ENCODE measurements at places on chromosomes 6 and 20. TPM values are rescaled to one million over a fixed set of nuclear protein-coding genes. Genes with fewer than 3 reads are reported as not detected.
A peak's percentile ranks its signal among the peaks of the same experiment; 100 is the strongest.

GRCh38 chr6:160167604-160168399 is 46.2 kb downstream of the SLC22A1 start:
- no peak for DNase-seq
- no peak overlapping the region for H3K27ac ChIP-seq
- H3K4me3 ChIP-seq = no peak overlapping the region
- no peaks in the 10 kb centered on the region for H3K36me3 ChIP-seq
- H3K27me3 ChIP-seq = peaks cover 7% of the 10 kb centered on the region
- no peaks in the 10 kb centered on the region for H3K4me1 ChIP-seq

Gene TGM3
- not detected for total RNA-seq

Gene CPNE5
- 1.2 TPM for total RNA-seq

Gene BPIFB1
- not detected for total RNA-seq

Gene MYT1
- 0.44 TPM for total RNA-seq

- peaks cover 3% of the 10 kb centered on the region for H3K4me1 ChIP-seq
- no peak for DNase-seq
- no peaks in the 10 kb centered on the region for H3K36me3 ChIP-seq
- H3K4me3 ChIP-seq = no peak overlapping the region
These were observed 81.2 kb downstream of the SLC23A2 start for GRCh38 chr20:4920131-4920530.

Gene SLC13A3
- not detected for total RNA-seq

GRCh38 chr6:96939007-96939805 is 14.7 kb downstream of the KLHL32 start:
- H3K36me3 ChIP-seq = peaks cover 2% of the 10 kb centered on the region
- no peaks in the 10 kb centered on the region for H3K27me3 ChIP-seq
- no peak overlapping the region for H3K4me3 ChIP-seq
- DNase-seq = peak; percentile 9

Gene POPDC3
- total RNA-seq = not detected

DNA sequence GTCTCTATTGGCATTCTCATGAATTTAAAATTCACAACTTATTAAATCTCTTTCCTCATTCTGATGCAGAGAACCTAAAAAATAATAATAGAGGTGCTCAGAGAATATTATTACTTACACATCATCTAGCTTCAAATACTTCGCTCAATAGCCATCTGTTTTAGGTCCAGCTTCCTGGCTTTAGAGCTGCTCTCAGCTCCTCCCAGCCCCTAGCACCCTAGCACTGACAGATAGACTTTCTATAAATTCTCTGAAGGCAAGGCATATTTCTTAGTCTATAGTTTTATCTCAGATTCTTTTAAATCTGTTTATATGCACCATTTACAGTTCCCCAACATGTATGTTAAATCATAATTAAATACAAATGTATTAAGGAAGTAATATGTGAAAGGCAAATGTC is 281.3 kb downstream of the PTPRK start:
- no peaks in the 10 kb centered on the region for H3K27me3 ChIP-seq
- no peaks in the 10 kb centered on the region for H3K36me3 ChIP-seq
- H3K27ac ChIP-seq = no peak overlapping the region
- no peak for DNase-seq

- H3K27ac ChIP-seq = no peak overlapping the region
- H3K27me3 ChIP-seq = no peaks in the 10 kb centered on the region
- H3K4me1 ChIP-seq = no peaks in the 10 kb centered on the region
- no peak for DNase-seq
These were observed 111.2 kb upstream of the PTPN1 start for GRCh38 chr20:50398821-50399554.

GRCh38 chr6:134642279-134642678 is 307.6 kb downstream of the ALDH8A1 start:
- no peak overlapping the region for H3K27ac ChIP-seq
- no peak for DNase-seq
- H3K36me3 ChIP-seq = no peaks in the 10 kb centered on the region
- peaks cover 20% of the 10 kb centered on the region for H3K4me1 ChIP-seq

GRCh38 chr6:129645106-129645829 is 64.7 kb downstream of the ARHGAP18 start:
- no peak overlapping the region for H3K4me3 ChIP-seq
- no peak overlapping the region for H3K27ac ChIP-seq
- no peak for DNase-seq
- H3K36me3 ChIP-seq = no peaks in the 10 kb centered on the region
- H3K27me3 ChIP-seq = no peaks in the 10 kb centered on the region

Gene BACH2
- total RNA-seq = 78.0 TPM

Gene CSNK2B
- total RNA-seq = 307 TPM

GRCh38 chr20:8633366-8633765 is 435.5 kb upstream of the PLCB4 start:
- no peak overlapping the region for H3K4me3 ChIP-seq
- H3K4me1 ChIP-seq = no peaks in the 10 kb centered on the region
- H3K27me3 ChIP-seq = peaks cover 3% of the 10 kb centered on the region
- no peak overlapping the region for H3K27ac ChIP-seq
- H3K36me3 ChIP-seq = no peaks in the 10 kb centered on the region

Gene PSMG4
- total RNA-seq = 38.1 TPM

- H3K27ac ChIP-seq = no peak overlapping the region
- H3K4me3 ChIP-seq = no peak overlapping the region
- no peaks in the 10 kb centered on the region for H3K27me3 ChIP-seq
- no peak for DNase-seq
- H3K4me1 ChIP-seq = no peaks in the 10 kb centered on the region
- peaks cover 9% of the 10 kb centered on the region for H3K36me3 ChIP-seq
These were observed 56.7 kb upstream of the TMEM181 start for GRCh38 chr6:158503222-158503621.

DNA sequence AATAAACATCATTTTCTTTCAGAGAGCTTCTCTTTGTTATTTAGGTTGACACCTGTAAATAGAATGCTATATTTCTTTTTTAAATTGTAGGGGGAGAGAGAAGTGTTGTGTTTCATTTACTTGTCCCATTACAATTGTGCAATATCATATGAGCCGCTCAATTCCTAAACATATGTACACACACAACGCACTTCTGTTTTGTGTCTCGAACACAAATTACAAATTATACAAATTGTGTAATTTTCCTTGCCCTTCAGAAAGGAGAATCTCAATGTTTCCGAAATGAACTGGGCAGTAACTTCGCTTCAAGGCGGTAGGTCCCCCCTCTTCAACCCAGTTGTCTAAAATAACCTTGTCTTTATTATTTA is 2.6 kb upstream of the ABT1 start:
- no peak overlapping the region for H3K27ac ChIP-seq
- DNase-seq = no peak
- no peak overlapping the region for H3K4me3 ChIP-seq
- H3K36me3 ChIP-seq = peaks cover 15% of the 10 kb centered on the region
- peaks cover 19% of the 10 kb centered on the region for H3K4me1 ChIP-seq
- peaks cover 30% of the 10 kb centered on the region for H3K27me3 ChIP-seq

DNA sequence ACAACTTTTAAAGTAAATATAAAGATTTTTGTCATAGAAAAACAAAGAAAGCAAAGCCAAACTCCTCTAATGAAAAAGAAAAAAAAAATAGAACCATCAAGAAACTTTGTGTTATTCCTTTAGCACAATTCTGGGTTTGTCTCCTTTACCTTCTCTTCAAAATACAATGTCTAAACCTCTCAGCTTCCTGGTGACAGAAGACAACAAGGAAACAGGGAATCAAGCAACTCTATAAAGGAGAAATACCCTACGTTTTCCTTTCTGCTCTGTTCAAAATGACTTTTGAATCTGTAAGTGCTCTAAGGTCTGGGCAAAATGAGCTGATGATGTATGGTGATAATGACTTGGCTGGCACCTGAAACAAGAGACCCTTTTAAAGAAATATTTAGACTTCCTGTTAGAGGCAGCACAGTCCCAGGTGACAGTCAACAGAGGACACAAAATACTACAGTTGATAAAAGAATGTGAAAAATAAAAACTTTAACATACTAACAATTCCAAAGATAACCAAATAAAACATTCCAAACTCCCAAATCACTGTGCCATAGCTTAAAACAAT is 101.4 kb downstream of the PRDM1 start:
- peaks cover 52% of the 10 kb centered on the region for H3K4me1 ChIP-seq
- peak overlapping the region; percentile 27 for H3K4me3 ChIP-seq
- H3K27ac ChIP-seq = peak overlapping the region; percentile 80
- H3K27me3 ChIP-seq = no peaks in the 10 kb centered on the region
- DNase-seq = no peak
- peaks cover 39% of the 10 kb centered on the region for H3K36me3 ChIP-seq

- no peaks in the 10 kb centered on the region for H3K27me3 ChIP-seq
- no peaks in the 10 kb centered on the region for H3K36me3 ChIP-seq
- no peak overlapping the region for H3K4me3 ChIP-seq
- DNase-seq = no peak
- no peak overlapping the region for H3K27ac ChIP-seq
These were observed 636.0 kb downstream of the BCKDHB start for GRCh38 chr6:80742481-80742880.

DNA sequence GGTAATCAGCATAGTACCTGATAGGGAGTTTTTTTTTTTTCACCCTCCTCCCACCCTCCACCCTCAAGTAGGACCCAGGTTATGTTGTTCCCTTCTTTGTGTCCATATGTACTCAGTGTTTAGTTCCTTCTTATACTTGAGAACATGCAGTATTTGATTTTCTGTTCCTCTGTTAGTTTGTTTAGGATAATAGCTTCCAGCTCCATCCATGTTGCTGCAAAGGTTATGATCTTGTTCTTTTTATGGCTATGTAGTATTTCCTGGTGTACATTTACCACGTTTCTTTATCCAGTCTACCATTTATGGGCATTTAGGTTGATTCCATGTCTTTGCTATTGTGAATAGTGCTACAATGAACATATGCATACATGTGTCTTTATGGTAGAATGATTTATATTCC is 41.9 kb downstream of the FOXA2 start:
- H3K27me3 ChIP-seq = peaks cover 11% of the 10 kb centered on the region
- H3K4me1 ChIP-seq = no peaks in the 10 kb centered on the region
- H3K4me3 ChIP-seq = no peak overlapping the region
- H3K27ac ChIP-seq = no peak overlapping the region
- DNase-seq = no peak
- H3K36me3 ChIP-seq = no peaks in the 10 kb centered on the region

- no peak for DNase-seq
- no peaks in the 10 kb centered on the region for H3K27me3 ChIP-seq
- H3K4me1 ChIP-seq = peaks cover 1% of the 10 kb centered on the region
- no peaks in the 10 kb centered on the region for H3K36me3 ChIP-seq
These were observed 17.8 kb upstream of the PPP1R3G start for GRCh38 chr6:5067305-5067704.

- peak overlapping the region; percentile 99 for H3K4me3 ChIP-seq
- peaks cover 62% of the 10 kb centered on the region for H3K4me1 ChIP-seq
- H3K36me3 ChIP-seq = peaks cover 84% of the 10 kb centered on the region
- peak; percentile 62 for DNase-seq
- H3K27ac ChIP-seq = peak overlapping the region; percentile 100
These were observed 585 bp downstream of the PSMB9 start for GRCh38 chr6:32854376-32855178.

- H3K4me3 ChIP-seq = no peak overlapping the region
- peaks cover 1% of the 10 kb centered on the region for H3K4me1 ChIP-seq
- DNase-seq = no peak
These were observed 10.7 kb downstream of the SLC22A1 start for GRCh38 chr6:160132297-160132637.

DNA sequence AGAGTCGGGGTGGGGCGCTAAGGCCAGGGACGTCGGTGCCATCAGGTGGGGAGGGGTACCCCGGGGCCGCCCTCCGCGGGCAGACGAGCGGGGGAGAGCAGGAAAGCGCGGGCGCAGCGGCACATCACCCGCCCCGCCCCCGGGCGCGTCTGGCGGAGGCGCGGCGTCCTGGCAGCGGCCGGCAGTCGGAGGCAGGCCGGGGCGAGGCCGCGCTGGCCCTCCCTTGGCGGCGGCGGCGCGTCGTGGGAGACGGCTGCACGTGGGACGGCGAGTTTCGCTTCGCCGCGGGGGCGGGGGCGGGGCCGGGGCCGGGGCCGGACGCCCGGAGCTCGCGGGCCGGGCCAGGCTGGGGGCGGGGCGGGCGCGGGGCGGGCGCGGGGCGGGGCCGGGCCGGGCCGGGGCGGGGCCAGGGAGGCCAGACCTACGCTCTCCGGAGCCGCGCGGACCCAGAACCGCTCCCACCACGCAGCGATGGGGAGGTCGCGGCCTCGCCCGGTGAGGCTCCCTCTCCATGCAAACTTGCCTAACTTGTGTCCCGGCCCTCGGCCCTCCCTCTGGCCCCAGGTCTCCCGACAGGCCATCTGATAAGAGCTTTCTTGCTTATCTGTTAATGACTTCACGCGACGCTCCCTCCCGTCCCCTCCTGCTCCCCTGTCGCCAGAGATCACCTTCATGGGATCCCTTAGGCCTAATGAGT is 12.5 kb downstream of the ITPR3 start:
- H3K36me3 ChIP-seq = peaks cover 14% of the 10 kb centered on the region
- H3K27ac ChIP-seq = peak overlapping the region; percentile 4
- DNase-seq = peak; percentile 72
- H3K4me3 ChIP-seq = peak overlapping the region; percentile 75
- H3K4me1 ChIP-seq = peaks cover 27% of the 10 kb centered on the region
- H3K27me3 ChIP-seq = no peaks in the 10 kb centered on the region

Gene AHCY
- total RNA-seq = 254 TPM

Gene TFAP2C
- total RNA-seq = not detected

Gene YWHAB
- 247 TPM for total RNA-seq

- H3K36me3 ChIP-seq = peaks cover 48% of the 10 kb centered on the region
- H3K4me3 ChIP-seq = no peak overlapping the region
- no peaks in the 10 kb centered on the region for H3K27me3 ChIP-seq
- DNase-seq = no peak
- peak overlapping the region; percentile 84 for H3K27ac ChIP-seq
These were observed 20.3 kb downstream of the TTPAL start for GRCh38 chr20:44495802-44496481.

GRCh38 chr6:2166717-2167116 is 78.7 kb downstream of the GMDS start:
- H3K4me3 ChIP-seq = no peak overlapping the region
- DNase-seq = no peak
- H3K36me3 ChIP-seq = peaks cover 11% of the 10 kb centered on the region
- H3K27ac ChIP-seq = no peak overlapping the region

Gene MUC21
- total RNA-seq = not detected

DNA sequence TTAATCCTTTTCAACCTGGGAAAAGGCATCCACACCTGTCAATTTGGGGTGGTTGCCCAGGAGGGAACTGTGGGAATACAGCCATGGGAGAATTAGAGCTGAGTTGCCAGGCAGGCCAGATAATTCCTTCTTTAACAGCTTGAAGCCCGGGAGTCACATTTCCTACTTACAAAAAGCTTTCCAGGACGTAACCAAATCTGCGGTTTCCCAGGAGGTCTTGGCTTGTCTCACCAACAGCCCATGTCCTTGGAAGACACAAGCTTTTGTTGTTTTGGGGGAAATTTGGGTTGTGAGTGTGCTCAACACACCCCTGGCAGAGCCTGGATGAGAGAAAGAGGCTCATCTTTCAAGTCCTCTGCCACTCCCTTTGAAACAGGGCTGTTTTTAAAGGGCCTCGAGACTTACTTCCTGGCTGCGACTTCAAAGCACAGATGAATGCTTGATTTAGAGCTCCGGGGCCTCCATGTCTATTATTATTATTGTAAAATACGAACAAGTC is 465.9 kb upstream of the BTBD3 start:
- no peaks in the 10 kb centered on the region for H3K4me1 ChIP-seq
- H3K27ac ChIP-seq = no peak overlapping the region
- H3K4me3 ChIP-seq = no peak overlapping the region
- no peaks in the 10 kb centered on the region for H3K36me3 ChIP-seq
- no peaks in the 10 kb centered on the region for H3K27me3 ChIP-seq
